ENCODE measurements at places on chromosomes 1 and 21.

DNA sequence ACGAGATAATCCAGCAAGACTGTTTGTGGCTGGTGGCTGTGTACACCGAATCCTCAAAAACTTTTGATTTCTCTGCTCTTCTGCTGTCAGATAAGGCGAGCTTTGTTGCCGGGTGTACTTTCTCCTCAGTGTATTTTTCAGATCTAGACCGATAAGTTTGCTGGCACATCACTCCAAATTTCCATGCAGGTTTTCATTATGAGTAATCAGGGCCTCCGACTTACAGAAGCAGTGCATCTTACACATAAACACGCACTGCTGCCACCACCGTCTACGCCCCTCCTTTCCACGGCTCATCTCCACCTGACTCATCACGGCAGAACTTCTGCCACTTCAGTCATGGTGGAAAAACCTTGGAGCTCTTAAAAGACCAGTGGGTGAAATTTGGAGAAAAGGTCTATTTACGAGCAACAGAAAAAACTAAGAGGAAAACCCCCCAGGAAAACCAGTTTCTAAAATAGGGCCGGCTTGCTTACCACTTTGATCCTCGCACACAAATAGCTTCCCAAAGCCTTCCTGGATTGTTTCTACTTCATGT is 7.7 kb downstream of the ZBTB21 start:
- no peak for DNase-seq

DNA sequence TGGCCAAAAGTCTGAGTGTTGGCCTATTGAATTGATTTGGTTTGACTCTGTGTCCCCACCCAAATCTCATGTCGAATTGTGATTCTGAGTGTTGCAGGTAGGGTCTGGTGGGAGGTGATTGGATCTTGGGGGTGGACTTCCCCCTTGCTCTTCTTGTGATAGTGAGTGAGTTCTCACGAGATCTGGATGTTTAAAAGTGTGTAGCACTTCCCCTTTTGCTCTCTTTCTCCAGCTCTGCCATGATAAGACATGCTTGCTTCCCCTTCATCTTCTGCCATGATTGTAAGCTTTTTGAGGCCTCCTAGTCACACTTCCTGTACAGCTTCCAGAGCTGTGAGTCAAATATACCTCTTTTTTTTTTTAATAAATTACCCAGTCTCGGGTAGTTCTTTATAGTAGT is 297.1 kb upstream of the ZRANB2 start:
- DNase-seq = no peak

- no peak for DNase-seq
Observed at GRCh38 chr1:165507570-165507969, 36.2 kb upstream of the LRRC52 start.

DNA sequence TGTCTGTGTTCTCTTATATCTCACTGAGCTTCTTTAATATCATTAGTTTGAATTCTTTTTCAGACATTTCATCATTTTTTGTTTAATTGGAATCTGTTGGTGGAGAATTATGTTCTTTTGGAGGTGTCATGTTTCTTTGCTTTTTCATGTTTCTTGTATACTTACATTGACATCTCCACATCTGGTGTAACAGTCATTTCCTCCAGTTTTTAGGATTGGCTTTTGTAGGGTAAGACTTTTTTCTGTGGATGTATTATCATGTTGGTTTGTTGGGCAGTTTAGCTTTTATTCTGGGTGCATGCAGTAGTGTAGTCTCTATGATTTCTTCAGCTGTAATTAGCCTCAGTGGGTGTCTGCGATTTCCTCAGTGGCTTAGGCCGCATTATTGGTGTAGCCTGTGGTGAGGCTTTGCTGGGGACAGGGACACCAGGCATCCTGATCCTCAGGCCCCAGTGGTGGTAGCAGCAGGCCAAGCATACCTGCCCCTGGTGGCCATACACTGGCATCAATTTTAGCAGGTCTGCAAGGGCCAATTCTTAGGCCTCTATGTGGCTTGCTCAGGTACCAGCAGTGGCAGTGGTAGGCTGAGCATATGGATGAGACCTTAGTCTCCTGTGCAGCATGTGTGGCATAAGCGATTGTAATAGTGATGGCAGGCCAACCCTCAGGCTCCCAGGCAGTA is 77.6 kb upstream of the SAMD13 start:
- DNase-seq = no peak

DNA sequence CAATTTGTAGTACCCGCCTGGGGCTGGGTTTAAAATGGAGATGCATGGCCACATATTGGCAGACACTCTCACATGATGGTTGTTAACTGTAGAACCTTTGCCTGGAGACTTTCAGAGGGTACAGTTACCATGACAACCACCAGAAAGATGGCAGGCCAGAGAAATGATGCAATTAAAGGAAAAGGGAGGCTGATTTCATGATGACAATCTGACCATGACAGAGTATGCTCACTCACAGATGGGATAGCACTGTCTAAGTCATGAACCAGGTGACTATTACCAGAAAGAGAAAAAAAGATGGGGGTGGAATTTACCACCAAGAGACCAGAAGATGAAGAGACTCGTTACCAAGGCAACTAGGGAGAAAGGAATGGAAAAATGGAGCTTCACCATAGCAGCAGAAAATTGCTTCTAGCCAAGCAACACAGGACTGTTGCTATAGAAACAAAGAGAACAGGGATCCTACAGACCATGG is 3.5 kb upstream of the TRIT1 start:
- no peak for DNase-seq

DNA sequence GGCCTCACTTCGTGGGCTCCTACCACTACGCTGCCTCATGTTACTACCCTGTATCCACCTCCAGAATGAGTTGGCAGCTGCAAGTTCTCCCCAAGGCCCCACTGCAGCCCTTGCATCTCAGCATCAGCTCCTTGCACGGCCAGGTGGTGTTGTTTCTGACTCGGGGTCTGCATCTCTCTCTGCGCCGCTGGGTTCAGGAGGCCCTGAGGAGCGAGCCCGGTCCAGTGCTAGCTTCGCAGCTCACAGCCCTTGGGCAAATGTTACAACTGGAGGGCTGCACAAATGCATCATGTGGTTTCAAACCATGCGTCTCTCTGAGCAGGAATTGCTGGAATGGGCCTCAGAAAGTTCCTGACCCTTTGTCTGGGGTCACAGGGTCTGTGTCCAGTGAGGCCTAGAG is 3.2 kb upstream of the CLDN14 start:
- DNase-seq = no peak

- no peak for DNase-seq
Observed at GRCh38 chr21:42344631-42345030, 6.2 kb downstream of the TFF2 start.

GRCh38 chr1:79585801-79586200 is 579.3 kb upstream of the ADGRL4 start:
- no peak for DNase-seq

- no peak for DNase-seq
Observed at GRCh38 chr1:199182186-199182843, 543.5 kb downstream of the PTPRC start.

DNA sequence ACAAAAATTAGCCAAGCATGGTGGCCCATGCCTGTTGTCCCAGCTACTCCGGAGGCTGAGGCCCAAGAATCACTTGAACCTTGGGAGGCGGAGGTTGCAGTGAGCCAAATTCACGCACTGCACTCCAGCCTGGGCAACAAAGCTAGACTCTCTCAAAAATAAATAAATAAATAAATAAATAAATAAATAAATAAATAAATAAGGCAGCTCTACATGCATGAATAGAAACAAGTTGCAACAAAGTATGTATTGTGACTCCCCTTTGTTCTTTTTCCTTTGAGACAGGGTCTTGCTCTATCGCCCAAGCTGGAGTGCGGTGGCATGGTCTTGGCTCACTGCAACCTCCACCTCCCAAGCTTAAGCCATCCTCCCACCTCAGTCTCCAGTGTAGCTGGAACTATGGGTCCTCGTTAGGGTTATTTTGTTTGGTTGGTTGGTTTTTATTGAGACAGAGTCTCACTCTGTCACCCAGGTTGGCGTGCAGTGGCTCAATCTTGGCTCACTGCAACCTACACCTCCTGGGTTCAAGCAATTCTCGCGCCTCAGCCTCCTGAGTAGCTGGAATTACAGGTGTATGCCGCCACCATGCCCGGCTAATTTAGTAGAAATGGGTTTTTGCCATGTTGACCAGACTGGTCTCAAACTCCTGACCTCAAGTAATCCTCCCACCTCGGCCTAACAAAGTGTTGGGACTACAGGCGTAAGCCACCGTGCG is 8.0 kb downstream of the USP48 start:
- no peak for DNase-seq

DNA sequence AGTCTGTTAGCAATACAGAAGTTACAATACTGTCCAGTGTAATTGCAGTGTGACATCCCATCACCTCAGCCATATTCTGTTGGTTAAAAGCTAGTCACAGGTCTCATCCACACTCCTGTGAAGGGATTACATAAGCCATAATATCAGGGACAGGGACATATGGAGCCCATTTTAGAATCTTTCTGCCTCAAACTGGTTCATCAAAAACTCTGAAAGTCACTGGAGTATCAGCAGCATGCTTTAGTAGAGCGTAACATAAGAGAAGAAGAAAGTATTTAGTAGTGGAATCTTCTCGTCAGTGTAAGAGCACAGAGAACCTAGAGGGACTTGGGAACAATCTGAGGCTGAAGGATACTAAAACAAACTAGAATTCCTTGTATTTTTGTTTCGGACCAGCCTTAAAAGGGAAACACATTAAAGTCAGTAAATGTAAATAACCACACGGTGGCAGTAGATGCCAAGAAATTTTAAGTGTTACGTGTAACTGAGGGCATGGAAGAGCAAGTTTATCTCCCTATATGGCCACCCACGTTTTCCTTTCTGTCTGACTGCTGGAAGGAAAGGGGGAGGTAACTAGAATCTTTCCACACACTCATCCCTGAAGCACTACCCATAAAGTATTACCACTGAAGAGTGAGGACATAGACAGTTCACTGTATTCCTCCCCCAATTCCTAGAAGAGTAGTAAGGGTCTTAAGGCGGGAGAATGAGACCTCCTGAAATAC is 41.6 kb upstream of the AGL start:
- no peak for DNase-seq

GRCh38 chr1:201104141-201104540 is 8.1 kb downstream of the CACNA1S start:
- DNase-seq = no peak

DNA sequence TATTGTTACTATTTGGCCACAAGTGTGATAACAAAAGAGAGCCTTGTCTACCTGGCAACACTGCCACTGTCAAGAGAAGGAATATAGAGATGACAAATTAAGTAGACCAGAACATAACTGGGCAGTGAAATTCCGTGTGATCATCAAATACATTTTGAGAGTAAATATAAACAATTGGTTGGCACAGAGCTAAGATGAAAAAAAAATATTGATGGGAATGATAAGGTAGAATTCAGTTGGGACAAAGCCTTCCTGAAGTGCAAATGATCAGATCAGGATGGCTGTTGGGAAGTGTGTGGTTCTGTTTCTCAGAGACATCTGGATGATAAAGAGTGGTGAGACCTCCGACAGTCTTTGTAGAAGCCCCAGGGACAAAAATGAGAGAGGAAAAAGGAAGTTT is 205.5 kb upstream of the CAMK1G start:
- no peak for DNase-seq

- no peak for DNase-seq
Observed at GRCh38 chr1:68213843-68214242, 18.5 kb downstream of the WLS start.

DNA sequence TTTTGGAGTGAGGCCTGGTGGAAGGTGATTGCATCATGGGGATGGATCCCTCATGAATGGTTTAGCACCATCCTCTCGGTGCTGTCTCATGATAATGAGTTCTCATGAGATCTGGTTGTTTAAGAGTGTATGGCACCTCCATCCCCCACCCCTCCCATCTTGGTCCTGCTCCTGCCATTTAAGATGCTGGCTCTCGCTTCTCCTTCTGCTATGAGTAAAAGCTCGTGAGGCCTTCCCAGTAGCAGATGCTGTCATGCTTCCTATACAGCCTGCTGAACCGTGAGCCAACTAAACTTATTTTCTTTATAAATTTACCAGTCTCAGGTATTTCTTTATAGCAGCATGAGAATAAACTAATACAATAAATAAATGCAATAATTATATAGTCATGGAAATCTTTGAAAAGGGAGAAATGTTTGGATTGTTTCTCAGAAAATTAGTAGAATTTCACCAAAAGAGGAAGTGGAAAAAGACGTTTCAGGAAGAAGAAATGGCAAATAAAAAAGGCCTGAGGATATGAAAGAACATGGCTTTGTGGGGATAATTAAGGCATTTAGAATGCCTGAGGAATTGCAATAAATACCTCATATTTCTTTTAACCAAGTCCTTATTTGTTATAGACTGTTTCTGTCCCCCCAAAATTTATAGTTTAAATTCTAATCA is 451.2 kb upstream of the ADGRL4 start:
- DNase-seq = no peak

DNA sequence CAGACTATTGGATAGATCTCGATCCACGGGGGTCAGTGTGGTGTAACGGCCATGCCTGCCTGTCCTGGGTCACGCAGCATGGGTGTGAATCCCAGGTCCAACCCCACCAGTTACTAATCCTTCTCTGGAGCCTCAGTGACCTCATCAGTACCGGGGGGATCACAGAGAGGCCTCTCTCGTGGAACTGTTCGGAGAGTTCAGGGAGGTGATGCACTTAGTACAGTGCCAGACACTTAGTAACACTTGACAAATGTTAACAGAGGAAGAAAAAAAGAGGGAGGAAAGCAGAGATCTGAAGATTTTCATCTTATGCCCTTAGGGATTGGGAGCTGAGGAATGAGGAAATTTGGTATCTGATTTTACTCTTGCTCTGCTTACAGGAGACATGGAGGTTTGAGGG is 2.9 kb downstream of the ABCA4 start:
- no peak for DNase-seq

GRCh38 chr1:163265547-163265946 is 56.2 kb upstream of the NUF2 start:
- no peak for DNase-seq
